ENCODE measurements at places on chromosomes 3 and 15.
A peak's percentile ranks its signal among the peaks of the same experiment; 100 is the strongest.

GRCh38 chr15:89332446-89332845 is 2.2 kb downstream of the POLG start:
- DNase-seq: peak; percentile 19

- DNase-seq: no peak
These were observed 64.5 kb upstream of the ZNF280D start for GRCh38 chr15:56797720-56798275.

- no peak for DNase-seq
These were observed 365.3 kb upstream of the KCNMB2 start for GRCh38 chr3:178170698-178171535.

GRCh38 chr3:24470277-24470676 is 24.4 kb downstream of the THRB start:
- no peak for DNase-seq

GRCh38 chr3:52484680-52485461 is 10.3 kb upstream of the STAB1 start:
- no peak for DNase-seq

- no peak for DNase-seq
These were observed 274.0 kb upstream of the TGFBR2 start for GRCh38 chr3:30332196-30333021.

GRCh38 chr3:108474581-108474980 is 35.8 kb downstream of the MYH15 start:
- no peak for DNase-seq

DNA sequence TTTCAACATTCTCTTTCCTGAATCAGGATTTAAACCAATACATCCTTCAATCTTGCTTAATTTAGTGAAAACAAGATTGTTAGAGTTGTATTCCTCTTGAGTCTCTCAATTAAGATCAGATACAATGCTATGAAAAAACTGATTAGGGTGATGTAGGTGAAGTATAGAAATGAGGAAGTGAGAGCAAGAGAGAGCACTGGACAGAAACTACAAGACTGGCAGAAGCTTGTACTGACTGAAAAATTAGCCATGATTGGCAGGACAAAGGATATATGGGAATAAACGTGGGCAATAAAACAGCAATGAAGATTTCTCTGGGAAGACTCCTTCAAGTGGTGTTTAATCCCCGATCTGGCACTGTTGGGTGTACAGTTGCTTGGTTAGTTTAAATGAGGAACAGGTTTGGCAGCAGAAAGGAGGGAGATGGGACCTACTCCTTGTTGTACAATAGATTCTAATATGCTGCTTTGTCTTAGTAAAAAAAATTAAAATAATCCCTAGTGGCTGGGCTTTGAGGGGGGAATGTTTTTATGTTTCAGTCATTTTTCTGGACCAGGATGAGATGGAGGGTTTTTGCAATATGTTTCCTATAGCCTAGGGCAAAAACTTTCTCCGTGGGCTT is 252.7 kb downstream of the SLC9A9 start:
- no peak for DNase-seq

GRCh38 chr15:64583519-64583918 is 123.1 kb downstream of the ZNF609 start:
- no peak for DNase-seq

GRCh38 chr3:14757153-14757700 is 61.5 kb upstream of the FGD5 start:
- DNase-seq: no peak

GRCh38 chr15:74613953-74614743 is 1.5 kb upstream of the CLK3 start:
- DNase-seq: no peak

GRCh38 chr3:177231242-177231641 is 34.0 kb upstream of the TBL1XR1 start:
- DNase-seq: no peak

DNA sequence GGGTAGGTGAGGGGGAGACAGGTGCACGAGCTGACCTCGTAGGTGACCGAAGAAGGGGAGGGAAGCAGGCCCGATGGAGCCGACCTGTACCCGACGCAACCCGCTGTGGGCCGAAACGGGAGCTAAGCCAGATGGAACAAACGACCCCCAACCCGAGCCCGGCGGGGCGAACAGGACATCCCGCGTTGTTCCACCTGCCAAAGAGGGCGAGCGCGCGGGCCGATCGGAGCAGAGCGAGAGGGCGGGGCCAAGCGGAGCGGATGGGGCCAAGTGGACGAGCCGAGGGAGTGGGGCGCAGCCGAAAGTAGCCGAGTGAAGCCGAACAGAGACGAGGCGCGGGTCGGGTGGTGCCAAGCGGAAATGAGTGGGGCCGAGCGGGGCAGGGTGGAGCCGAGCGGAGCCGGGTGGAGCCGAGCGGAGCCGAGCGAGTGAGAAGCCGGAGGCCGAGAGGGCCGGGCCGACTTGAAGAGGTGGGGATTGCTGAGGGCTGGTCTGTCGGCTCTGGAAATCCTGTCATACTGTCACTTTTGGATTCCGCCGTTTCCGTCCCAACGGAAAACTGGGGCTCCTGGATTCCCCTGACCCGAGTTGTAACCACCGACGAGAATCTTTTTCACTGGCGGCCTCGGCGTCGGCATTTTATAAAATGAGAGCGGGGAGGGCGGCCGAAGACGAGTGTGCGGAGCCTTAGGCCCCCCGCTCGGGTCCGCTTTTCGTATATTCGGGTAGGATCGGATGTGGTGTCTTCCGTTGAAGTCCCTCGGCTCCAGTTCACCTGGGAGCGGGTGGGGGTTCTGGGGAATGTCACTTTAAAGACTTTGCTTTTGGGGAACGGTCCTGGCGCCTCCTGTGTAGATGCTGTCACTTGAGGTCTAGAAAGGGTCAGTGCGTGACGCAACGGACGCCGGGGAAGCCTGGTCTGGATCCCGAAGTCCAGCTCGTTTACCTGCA is 15.6 kb upstream of the WNT7A start:
- peak; percentile 97 for DNase-seq

- no peak for DNase-seq
These were observed 76.4 kb downstream of the HES1 start for GRCh38 chr3:194212161-194212844.

DNA sequence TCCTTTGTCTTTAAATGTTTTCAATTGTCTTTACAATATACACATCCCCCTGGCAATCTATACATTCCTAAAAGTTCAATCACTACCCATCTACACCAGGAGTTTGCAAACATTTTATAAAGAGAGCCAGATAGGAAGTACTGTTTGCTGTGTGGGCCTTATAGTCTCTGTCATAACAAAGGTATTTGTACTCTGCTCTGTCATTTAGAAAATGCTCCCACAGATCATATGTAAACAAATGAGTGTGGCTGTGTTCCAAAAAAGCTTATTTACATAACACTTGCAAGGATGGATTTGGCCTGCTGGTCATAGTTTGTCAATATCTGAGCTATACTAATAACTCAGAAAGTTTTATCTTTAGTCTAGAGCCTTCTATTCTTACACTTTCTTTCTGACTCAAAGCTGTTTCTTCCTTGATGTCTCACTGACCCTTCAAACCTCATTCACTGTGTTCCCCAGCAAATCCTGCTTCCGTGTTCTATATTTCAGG is 511.9 kb downstream of the GBE1 start:
- DNase-seq: no peak

- no peak for DNase-seq
These were observed 35.2 kb upstream of the ARL14 start for GRCh38 chr3:160641665-160642309.

- DNase-seq: no peak
These were observed 39.9 kb upstream of the LRTM1 start for GRCh38 chr3:54967731-54968161.

GRCh38 chr3:65811086-65811761 is 227.5 kb downstream of the MAGI1 start:
- DNase-seq: no peak

All from activated naive CD4-positive, alpha-beta T cell treated with Interleukin-2 at 50 U/mL for 16 hours (primary cell).